ENCODE measurements at places on chromosomes 1 and 21.
A peak's percentile ranks its signal among the peaks of the same experiment; 100 is the strongest.

- H3K27me3 ChIP-seq = no peaks in the 10 kb centered on the region
- peak; percentile 48 for DNase-seq
- peaks cover 50% of the 10 kb centered on the region for H3K4me1 ChIP-seq
Measured at GRCh38 chr1:202143768-202144401, 652 bp downstream of the ARL8A start.

GRCh38 chr1:29675481-29676263 lies 439.4 kb downstream of the PTPRU start:
- peaks cover 10% of the 10 kb centered on the region for H3K4me1 ChIP-seq
- H3K27ac ChIP-seq = no peak overlapping the region
- DNase-seq = no peak
- H3K36me3 ChIP-seq = no peaks in the 10 kb centered on the region

- H3K4me1 ChIP-seq = peaks cover 3% of the 10 kb centered on the region
- H3K36me3 ChIP-seq = peaks cover 5% of the 10 kb centered on the region
- no peaks in the 10 kb centered on the region for H3K27me3 ChIP-seq
Measured at GRCh38 chr1:93302078-93302477, 43.6 kb upstream of the DR1 start.

DNA sequence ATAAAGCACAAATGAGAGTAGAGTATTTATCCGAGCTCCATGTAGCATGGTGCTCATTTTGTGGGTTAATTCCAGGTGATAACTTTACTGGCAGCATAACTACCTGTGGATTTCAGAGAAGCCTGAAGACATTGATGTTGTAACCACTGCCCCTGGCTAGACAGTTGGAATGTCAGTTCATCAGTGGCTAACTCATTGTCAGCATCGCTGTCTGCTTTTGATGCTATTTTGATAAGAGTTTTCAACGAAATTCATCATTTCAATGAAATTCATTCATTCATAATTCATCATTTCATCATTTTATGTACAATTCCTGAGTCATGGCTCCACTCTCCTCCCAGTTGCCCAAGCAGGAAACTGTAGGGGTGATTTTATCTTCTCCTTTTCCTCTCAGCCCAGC lies 34.4 kb downstream of the HSD3B1 start:
- DNase-seq = no peak
- no peaks in the 10 kb centered on the region for H3K36me3 ChIP-seq
- H3K27ac ChIP-seq = no peak overlapping the region
- no peaks in the 10 kb centered on the region for H3K27me3 ChIP-seq
- no peaks in the 10 kb centered on the region for H3K4me1 ChIP-seq

DNA sequence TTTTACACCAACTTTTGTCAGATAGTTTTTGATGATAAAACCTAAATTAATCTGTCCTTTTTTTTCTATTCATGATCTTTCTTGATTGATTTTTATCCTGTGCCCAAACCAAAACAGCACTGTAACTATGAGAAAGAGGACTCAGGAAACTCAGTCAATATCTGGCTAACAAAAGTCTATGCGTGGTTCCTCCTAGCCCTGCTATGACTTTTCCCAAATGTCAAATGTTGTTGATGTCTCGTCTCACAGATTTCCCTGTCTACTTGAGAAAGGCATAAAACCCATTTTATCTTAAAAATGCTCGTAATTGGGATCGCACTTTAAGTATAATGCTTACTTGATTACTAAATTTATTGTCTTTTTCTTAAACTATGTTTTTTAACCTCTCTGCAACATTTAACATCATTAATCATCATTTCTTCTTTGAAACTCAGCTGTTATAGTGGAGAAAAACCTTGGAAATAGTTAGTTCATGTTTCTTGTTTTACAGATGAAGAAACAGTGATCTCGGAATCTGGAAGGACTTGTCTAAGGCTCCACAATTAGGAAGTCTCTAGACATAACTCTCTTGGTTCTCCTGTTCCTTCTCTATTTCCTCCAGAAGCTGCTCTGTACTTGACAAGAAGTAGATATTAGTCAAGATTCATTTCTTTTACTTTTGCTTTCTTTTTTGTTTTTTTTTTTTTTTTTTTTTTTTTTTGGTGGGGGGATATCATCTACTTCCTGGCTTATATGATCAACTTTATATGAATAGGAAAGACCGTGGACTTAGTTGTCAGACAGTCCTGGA lies 26.2 kb upstream of the PTPRC start:
- H3K36me3 ChIP-seq = no peaks in the 10 kb centered on the region
- H3K27ac ChIP-seq = no peak overlapping the region
- no peaks in the 10 kb centered on the region for H3K27me3 ChIP-seq
